ENCODE measurements at places on chromosomes 1 and 21.

- no peak for DNase-seq
These were observed 34.6 kb upstream of the SLC45A3 start for GRCh38 chr1:205714906-205715246.

- DNase-seq: no peak
These were observed 5.5 kb downstream of the RCC2 start for GRCh38 chr1:17434016-17434415.

- no peak for DNase-seq
These were observed 8.5 kb upstream of the EXO1 start for GRCh38 chr1:241839369-241839979.

GRCh38 chr1:155309423-155310021, 856 bp downstream of the FDPS start:
- DNase-seq: no peak

- DNase-seq: no peak
These were observed 1.7 kb downstream of the TRABD2B start for GRCh38 chr1:47995306-47996050.

DNA sequence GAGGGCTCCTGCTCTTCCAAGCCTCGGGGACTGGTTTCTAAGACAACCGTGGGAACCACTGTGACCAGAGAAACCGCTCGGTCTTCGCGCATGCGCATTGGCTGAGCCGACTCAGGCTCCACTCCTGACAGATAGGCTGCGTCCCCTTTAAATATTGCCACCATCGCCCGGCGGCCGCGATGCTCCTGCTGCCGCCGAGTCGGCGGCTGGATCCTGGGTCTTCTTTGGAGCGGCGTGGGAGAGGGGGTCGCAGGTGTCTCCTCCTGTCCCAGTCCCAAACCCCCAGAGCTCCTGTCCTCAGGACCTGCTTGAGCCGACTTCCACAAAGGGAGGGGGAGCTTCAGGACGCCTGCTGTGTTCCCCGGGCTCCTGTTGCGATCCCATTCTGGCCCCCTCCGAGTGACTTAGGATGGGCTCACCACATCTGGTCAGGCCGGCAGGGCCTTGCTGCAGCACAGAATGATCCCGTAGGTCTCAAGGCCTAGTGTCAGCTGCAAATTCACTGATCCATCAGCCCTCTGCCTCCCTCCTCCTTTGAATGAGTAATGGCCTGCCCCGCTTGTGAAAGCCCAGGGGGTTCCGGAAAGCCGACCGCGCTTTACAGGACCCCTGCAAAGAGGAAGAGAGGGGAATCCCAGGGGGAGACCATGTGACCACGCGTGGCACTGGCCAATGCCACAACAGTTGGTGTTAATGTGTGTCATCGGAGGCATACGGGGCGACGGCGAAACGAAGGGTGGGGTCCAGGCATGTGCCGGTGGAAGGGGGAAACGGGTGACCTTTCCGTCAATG, 683.2 kb upstream of the TPTE start:
- DNase-seq: no peak

DNA sequence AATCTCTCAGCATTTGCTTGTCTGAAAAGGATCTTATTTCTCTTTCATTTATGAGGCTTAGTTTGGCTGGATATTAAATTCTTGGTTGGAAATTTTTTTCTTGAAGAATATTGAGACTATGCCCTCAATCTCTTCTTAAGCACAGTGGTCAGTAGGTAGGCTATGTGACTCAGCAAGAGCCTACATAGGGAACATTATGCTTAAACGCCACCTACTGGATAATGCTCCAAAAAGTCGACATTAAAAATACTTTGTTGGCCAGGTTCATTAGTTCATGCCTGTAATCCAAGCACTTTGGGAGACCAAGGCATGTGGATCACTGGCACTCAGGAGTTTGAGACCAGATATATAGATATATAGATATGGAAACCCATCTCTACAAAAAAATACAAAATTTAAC, 678.0 kb upstream of the USP24 start:
- no peak for DNase-seq

GRCh38 chr1:9850442-9851162, 26.8 kb upstream of the CLSTN1 start:
- no peak for DNase-seq

GRCh38 chr1:24049733-24050132, 62.2 kb downstream of the MYOM3 start:
- DNase-seq: no peak

Data from GM03348 (cell line).